Stimulated activated CD4-positive, alpha-beta T cell treated with anti-CD3 and anti-CD28 coated beads, Interleukin-2, amount 100 ng/mL, for 48 hours (primary cell): ENCODE measurements at places on chromosomes 11 and 22.

- no peak for DNase-seq
Measured at GRCh38 chr22:44548981-44549380, 50.9 kb upstream of the RTL6 start.

GRCh38 chr11:68181719-68182451, 31.2 kb downstream of the KMT5B start:
- no peak for DNase-seq

DNA sequence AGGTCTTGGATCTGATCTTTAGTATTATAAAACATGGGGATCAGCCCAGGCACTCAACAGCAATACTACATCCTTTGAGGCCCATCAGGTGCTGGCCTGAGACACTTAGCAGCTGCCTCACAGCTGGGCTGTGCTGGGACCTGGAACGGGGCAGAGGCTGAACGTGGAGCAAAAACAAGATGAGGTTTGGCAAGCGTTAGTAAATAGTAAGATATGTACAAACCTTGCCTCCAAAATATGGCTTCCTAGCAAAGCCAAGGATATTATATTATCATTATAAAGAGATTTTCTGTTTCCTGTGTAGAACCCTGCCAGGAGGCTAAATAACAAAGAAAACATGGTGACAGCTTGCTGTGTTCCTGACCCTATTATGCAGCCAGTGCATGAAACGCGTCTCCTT, 60.0 kb upstream of the SPON1 start:
- DNase-seq: no peak

DNA sequence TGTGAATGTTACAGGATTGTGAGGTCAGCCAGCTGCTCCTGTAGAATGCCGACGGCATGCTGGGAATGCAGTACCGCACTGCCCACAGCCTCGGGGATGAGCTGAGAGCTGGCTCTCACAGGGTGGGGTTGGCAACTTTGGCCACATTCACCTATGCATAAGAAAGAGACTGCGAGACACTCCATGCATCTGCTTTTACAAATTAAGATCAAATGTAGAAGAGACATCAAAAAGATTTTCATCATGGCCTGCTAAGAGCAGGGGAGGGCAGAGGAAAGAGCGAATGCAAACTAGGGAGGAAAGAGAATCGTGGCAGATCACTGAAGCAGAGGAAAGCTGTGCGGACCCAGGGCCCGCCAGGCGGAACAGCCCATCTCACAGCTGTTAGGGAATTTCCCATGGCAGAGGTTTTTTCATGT, 49.8 kb upstream of the SPATA19 start:
- no peak for DNase-seq

DNA sequence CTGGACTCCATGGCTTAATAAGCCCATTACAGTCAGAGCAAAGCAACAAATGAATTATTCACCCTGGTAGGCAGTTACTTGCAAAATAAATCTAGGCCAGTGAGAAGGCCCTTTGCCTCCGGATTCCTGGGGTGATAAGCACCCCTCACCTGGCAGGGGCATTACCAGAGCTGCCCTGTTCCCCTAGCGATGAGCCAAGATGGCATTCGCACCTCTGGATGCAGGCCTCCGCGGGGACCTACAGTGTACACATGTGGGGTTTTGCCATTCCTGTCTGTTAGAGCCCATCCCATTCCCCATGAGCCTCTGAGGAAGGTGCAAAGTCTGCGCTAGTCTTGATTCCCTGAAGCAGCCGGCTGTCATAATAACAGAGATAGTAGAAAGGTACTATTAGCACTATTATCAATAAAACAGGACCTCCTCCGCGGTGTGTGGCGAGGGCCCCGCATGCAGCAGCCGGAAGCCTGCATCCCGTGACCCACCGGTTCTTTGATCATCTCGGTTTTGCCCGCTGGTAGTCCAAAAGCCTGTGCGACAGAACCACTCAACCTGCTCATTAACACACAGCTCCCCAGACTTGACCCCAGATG, 344.3 kb downstream of the BRD1 start:
- DNase-seq: no peak

- DNase-seq: no peak
Measured at GRCh38 chr11:33448461-33449130, 191.4 kb downstream of the HIPK3 start.

GRCh38 chr11:113281052-113281725, 33.2 kb upstream of the TTC12 start:
- DNase-seq: no peak

DNA sequence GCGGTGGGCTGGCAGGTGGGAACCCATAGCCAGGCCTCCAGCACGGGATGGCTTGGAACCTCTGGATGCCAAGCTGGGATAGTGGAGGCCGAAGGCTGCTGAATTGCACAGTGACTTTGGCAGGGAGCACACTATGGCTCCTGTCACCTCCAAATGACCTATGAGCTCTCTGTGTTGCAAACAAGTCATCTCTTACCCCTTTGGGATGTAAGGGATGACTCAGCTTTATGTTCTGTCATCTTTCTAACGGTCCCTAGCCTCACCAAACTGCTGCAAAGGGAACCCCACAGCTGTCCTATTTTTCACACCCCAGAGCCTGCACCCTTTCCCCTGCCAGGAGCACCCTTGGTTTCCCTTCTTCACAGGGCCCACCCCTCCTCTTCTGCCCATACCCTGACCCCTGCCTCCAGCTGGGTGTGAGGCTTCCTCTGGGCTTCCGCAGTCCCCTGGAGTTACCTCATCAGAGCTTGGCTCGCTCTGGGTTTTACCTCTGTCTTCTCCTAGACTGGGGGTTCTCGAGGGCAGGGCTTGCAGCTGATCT, 2.7 kb upstream of the SCUBE1 start:
- no peak for DNase-seq

DNA sequence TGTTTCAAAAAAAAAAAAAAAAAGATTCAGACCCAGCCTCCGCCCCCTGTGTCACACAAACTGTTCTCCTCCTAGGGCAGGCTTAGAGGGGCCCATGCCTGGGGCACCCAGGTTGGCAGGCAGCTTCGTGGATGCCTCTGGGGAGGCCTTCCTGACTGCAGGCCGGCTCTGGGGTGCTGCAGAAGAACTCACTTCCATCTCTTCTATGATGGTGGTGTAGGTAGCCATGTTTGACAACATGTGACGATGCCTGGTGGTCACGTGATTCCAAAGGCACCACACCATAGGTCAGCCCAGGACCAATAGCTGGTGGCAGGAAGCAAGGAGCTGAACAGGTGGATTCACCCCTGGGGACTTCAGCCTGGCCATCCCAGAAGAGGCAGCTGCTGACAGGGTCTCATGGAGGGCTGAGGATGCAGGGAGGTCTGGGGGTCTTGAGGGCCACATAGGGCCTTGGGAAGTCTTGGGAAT, 24.1 kb upstream of the CELSR1 start:
- no peak for DNase-seq

DNA sequence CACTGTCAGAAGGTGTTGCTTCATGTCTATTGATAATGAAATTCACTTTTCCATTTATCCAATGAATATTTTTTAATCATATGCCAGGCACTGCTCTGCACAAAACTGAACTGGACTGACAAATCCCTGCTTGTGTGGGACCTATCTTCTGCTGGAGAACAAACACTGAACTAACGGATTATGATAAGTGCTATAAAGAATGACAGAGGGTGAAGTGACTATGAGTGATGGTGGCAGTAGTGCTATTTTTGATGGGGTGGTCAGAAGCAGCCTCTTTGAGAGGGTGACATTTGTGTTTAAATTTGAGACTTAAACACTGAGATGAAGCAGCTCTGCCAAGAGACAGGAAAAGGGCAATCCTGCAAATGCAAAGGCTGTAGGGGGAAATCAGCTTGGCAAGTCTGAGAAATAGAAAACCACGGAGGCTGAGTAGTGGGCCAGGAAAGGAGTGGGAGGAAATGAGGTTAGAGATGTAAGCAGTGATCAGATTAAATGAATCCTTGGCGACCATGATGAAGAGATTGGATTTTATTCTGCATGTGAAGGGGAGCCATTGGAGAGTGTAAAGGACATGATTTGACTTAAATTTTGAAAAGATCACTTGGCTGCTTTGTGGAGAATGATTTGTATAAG, 6.0 kb downstream of the TBCEL start:
- DNase-seq: no peak

DNA sequence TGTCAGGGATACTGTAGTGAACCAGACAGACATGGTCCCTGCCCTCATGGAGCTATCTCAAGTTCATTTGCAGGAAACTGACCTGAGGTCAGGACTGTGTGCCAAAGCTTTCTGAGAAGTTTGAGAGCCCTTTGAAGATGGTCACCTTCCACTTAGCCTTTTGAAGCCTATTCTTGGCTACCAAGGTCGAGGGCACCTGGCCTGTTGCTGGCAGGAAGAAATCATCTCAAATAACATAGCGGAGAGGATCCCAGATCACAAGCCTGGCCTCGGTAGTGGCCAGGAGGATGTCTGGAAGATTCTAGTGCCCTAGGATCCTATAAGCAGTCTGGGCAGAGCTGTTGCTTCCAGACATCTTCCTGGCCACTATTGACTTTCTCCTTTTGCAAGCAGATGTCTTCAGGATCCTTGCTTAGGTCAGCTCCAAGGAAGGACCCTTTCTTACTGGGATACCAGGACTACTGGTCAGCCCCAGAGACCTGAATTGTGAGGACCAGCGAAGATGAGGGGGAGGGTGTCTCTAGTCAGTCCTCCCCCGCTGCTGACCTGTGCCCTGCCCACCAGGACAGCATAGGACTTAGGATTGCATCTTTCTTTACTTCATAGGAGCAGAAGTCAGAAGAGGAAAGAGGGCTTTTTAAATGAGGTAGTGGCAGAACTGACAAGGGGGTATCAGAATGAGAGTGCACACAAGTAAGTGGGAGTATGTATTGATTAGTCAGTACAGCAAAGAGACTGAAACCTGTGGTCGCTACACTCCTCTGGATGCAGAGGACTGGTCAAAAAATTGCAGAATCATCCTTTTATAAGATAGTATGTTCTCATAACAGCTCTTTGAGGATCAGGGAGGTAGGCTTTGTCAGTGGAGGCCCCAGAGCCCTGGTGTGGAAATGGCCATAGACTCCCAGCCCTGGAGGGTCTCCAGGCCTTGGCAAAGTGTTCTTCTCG, 94.8 kb downstream of the TEAD1 start:
- no peak for DNase-seq

DNA sequence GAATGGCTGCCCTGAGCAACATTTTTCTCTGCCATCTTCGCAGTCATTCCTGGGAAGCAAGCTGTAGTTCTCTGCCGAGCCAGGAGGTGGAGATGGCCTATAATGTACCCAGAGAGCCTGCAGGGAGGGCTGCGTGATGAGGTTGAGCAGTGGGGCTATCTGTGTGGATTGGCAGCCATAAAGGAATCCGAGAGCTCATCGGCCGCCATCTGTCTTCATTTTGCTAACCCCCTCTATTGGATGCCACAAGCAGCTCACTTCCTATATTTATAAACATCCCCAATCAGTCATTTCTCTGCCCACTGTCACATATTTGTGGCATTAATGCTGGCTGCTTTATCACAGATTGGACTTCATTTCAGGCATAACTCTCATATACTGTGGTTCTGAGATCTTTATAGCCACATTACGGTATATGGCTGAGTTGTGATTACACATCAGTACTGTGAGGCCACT, 209.5 kb downstream of the NTM start:
- no peak for DNase-seq

- no peak for DNase-seq
Measured at GRCh38 chr11:130037881-130038585, 31.7 kb upstream of the APLP2 start.

DNA sequence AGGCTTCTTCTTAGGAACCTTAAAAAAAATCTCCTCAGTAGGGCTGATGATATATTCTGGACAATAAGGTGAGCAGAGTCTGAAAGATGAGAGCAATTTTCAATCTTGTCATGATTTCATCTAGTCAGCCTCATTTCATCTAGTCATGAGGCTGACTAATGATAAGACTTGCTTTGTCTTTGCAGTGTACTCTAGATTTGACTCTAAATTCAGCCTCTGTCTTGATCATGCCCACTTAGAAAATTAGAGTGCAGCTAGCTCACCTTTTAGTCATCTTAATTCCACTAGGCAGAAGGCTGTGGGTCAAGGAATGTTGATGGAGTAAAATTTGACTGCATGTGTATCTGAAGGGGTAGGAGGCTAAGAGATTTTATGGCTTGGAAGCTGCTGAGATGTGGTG, 5.5 kb downstream of the EHF start:
- no peak for DNase-seq

DNA sequence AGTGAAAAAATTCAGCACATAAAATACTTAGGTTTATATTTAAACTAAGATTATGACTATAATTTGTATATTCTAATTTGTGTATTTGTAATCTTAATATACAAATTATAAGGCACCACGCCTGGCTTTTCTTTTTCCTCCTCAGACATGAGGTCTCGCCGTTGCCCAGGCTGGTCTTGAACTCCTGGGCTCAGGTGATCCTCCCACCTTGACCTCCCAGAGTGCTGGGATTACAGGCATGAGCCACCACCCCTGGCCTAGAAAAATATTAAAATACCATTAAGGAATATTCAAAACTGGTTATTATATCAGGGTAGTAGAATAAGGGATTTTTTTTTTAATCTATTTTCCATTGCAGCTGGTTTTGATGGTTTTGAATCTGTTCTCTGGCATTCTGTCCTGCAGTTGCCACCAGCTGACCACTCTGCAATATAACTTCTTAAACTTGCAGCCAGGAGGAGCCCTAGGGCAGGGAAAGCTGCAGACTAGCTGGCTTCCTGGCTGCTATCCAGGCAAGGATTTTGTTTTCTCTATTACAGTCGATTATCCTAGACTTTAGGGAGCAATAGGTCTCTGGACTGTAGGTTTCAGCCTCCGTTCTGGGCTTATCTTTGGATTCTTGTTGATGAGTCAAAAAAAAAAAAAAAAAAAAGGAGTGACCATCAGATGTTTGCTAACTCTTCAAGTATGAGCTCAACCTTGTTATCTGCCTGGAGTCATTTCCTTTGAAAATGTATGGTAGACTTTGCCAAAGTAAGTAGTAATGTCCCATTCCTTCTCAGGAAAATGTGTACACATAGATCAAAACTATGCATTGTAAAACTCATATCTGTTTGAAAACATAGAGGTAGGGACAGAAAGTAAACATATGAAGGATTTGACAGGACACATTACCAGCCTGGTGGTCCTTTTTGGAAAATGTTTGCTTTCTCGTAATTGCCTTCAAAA, 13.2 kb downstream of the POLA2 start:
- DNase-seq: no peak

- no peak for DNase-seq
Measured at GRCh38 chr11:119421351-119421750, 1.6 kb downstream of the THY1 start.

DNA sequence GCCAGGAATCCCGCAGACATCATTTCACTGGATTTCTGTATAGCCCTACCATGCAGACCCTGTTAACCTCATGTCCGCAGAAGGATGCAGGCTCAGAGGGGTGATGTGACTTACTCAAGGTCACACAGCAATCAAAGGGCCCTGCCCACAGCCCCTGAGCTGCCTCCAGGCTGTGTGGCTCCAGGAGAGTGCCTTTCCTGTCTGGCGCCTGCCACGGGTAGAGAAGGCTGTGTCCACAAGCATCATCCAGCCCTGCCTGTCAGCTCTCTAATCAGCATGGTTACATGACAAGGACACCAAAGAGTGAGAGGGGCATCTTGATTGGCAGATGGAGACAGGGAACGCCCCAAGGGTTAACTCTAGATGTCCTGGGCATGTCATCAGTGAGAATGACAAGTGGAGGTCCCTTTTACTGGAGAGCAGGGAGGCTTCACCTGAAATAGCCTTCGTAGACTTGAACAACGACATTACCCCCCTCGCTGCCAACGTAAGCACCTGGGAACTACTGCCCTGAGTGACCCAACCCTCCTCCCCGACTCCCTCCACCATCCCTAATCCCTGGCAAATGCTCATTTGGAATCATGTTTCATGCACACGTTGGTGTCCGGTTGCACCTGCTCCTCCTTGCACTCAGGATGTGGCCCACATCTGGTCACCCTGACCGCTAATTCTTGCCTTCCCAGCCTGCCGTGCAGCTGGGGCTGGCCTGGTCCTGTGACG, 6.9 kb downstream of the FGF19 start:
- no peak for DNase-seq

- no peak for DNase-seq
Measured at GRCh38 chr11:64316672-64317324, 561 bp downstream of the TRMT112 start.
